Activated naive CD8-positive, alpha-beta T cell treated with anti-CD3 and anti-CD28 coated beads, Interleukin-2, amount 10 ng/mL, durations not matched to agents 7 days and 5 days (primary cell): ENCODE measurements at places on chromosomes 12 and 14. TPM values are rescaled to one million over a fixed set of nuclear protein-coding genes. Genes with fewer than 3 reads are reported as not detected.

Gene TPPP2
- total RNA-seq: not detected

Gene FAR2
- 16.9 TPM for total RNA-seq

Gene GALNT9
- total RNA-seq: not detected

Gene KCNH3
- total RNA-seq: 5.8 TPM

Gene CCDC184
- 0.58 TPM for total RNA-seq

Gene CIT
- total RNA-seq: 97.8 TPM

Gene COL2A1
- total RNA-seq: not detected

Gene MSI1
- not detected for total RNA-seq

Gene CCDC38
- total RNA-seq: not detected

Gene TSPAN31
- 23.2 TPM for total RNA-seq

Gene WSB2
- total RNA-seq: 48.2 TPM

Gene MYO1A
- 2.1 TPM for total RNA-seq

Gene ACOT6
- not detected for total RNA-seq

Gene LRRIQ1
- total RNA-seq: not detected

Gene CATSPERB
- 2.3 TPM for total RNA-seq

Gene TMEM52B
- not detected for total RNA-seq

Gene GPRC5D
- not detected for total RNA-seq

Gene ZBTB1
- total RNA-seq: 84.1 TPM

Gene SIX1
- total RNA-seq: not detected

Gene ACSM4
- not detected for total RNA-seq

Gene MMP17
- total RNA-seq: 0.36 TPM

Gene HNF1A
- total RNA-seq: not detected

Gene WNT1
- total RNA-seq: 2.0 TPM

Gene C14orf132
- 2.1 TPM for total RNA-seq

Gene EML5
- total RNA-seq: 2.9 TPM

Gene CCDC197
- total RNA-seq: not detected

Gene NTN4
- 0.08 TPM for total RNA-seq

Gene KCNK13
- total RNA-seq: 0.19 TPM
